Stimulated activated CD4-positive, alpha-beta T cell treated with anti-CD3 and anti-CD28 coated beads, Interleukin-2, amount 100 ng/mL, for 48 hours (primary cell): ENCODE measurements at places on chromosomes 11 and 22.

DNA sequence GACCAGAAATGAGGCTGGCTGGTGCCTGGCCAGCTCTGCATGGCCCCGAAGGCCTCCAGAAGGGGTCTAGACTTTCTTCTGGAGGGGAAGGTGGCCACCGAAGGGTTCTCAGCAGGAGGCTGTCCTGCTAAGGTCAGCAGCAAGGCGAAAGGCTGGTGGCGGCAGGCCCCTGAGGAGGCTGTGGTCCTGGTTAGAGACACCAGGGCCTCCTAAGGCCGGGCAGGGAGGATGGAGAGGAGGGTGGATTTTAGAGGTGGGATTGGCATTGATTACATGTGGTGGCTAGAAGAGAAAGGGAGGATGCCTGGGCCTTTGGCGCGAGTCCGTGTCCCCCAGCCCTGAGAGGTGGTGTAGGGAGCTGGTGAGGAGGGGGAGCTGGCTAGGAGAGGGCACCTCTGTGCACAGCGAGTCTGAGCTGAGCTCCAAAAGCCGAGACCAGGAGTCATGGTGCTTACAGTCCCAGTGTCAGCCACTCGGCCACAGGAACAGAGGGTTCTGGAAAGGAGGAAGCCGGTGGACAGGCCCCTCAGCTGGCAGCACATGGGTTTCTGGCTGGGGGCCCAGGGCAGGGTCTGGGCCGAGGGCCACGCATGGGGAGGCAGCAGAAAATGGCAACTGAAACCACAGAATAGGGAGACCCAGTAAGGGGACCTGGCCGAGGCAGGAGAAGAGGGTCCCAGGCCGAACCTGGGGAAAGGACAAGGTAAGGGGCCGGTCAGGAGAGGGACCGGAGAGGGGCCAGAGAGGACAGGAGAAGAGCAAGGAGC, 2.5 kb downstream of the FERMT3 start:
- no peak for DNase-seq

DNA sequence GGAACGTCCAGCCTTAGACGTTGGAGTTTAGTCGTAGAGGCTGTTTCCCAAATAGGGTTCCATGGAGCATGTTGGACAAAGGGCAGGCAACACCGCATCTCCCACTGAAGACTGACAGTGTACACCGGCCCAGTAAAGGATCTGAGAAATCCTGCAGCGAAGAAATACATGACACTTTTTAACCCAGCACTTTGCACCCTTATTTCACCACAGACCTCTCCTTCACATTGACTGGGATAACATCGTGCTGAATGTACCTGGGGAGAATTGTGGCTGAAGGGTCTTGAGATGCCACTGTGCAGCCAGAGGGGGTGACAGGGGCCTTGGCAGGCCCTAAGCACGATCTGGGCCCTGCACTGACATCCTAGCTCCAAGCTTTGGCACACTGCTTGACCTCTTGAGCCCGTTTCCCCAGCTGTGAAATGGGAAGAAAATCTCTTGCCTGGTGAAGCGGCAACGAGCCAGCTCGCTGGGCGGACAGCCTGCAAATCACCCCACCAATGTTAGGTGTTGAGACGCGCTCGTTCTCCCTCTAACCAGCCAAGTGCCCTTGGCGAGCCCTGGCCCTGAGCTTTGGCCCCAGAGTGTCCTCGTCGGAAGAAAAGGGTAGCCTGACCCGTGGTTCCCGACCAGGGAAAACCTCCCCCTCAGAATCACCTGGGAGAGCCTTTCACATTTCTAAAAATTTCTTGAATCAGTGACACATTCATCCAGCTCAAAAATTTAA, 13.4 kb downstream of the CD5 start:
- DNase-seq = no peak

GRCh38 chr22:47994601-47995263, 1232.3 kb downstream of the TBC1D22A start:
- no peak for DNase-seq

DNA sequence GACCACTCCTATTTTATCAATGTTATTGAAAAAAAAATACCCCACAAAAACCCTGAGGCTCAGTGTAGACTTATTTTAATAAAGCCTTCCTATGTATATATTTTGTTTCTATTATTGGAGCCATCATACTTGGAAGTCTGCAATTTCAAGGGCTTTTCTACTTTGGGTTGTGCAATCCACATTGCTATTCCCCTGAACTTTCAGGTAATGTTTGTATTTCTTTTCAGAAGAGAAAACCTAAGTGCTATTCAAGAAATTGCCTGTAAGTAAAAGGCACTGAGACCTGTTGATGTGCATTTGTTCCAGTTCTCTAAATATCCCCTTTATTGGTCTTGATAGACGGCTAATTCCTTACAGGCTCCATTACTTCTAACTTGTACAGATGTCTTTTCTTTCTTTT, 280.7 kb upstream of the RAG2 start:
- DNase-seq = no peak

DNA sequence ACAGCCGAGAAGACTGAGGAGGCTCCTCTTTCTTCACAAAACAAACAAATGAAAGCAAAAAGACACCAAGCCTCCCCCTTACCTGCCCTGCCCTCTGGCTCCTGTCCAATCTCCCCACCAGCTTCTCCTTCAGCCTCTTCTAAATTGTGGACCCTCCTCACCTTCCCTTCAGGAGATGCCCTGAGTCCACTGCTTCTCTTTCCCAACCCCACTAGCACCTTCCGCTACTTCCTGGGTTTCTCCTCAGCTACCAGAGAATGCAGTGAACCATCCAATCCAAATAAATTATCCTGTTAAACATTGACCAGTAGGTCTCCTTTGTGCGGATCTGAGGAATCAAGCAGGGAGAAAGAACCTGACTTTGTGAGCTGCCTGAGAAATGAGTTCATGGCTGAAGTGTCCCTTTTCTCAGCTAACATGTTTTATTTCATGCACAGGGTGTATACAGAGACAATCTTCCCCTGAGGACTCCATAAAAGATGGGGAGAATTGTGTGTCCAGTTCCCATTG, 63.2 kb upstream of the VPREB1 start:
- no peak for DNase-seq

- DNase-seq = no peak
Observed at GRCh38 chr22:49321477-49322055, 506.1 kb downstream of the BRD1 start.

DNA sequence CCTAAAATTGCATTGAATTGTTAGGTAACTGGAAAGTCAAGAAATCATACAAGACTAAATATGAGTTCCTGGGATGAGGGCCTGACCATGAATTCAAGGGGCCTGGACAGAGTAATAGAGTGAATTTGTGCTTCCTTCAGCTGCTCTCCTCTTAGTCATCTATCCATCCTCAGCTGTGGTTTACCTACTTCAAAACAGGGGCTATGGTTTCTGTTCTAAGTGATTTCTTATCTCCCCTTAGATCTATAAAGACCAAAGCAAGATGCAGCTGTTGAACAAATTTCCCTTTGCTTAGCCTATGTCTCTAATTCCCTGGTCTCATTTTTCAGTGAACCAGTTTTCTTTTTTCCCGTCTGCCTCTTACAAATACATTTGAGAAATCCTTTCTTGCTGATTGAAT, 428.5 kb downstream of the FAM181B start:
- no peak for DNase-seq

DNA sequence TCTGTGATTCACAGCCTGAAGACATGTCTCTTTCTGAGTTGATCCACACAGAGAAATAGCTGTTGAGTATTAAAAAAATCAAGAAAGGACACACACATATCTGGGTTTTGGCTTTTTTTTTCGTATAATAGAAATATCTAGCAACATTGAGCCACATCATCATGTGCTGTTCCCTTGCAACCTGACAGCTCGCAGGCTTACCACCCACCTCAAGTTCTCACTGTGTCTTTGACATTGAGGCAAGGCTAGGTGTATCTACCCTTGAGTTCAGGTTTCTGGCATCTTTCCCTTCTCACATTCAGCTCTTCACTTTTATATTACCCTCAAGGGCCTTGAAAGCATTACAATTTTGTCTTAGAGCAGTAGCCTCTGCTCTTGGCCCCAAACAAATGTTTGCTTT, 490.3 kb upstream of the KIRREL3 start:
- DNase-seq = no peak

- DNase-seq = no peak
Observed at GRCh38 chr22:43326331-43327156, 16.6 kb downstream of the SCUBE1 start.

- DNase-seq = no peak
Observed at GRCh38 chr11:94152678-94153065, 24.0 kb downstream of the PANX1 start.

GRCh38 chr11:96021901-96022650, 98.2 kb upstream of the MTMR2 start:
- DNase-seq = no peak

- DNase-seq = no peak
Observed at GRCh38 chr22:19810381-19811201, 44.1 kb downstream of the GNB1L start.

DNA sequence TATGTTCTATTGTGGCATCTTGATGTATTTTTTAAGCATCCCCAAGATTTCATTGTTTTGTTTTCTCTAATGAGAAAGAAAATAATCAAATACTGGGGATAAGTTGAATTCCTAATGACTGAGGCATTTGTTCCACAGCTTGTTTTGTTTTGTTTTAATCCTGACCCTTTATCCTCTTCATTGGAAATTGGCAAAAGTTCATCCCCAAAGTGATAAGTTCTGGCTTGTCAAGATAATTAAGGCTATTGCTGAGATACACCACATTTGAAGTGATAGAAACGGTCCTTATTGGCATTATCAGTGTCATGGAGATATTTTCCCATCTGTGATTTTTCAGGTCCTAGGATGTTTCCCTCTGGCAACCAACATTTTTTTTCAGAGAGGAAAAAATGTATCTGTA, 65.0 kb downstream of the SLC36A4 start:
- no peak for DNase-seq

DNA sequence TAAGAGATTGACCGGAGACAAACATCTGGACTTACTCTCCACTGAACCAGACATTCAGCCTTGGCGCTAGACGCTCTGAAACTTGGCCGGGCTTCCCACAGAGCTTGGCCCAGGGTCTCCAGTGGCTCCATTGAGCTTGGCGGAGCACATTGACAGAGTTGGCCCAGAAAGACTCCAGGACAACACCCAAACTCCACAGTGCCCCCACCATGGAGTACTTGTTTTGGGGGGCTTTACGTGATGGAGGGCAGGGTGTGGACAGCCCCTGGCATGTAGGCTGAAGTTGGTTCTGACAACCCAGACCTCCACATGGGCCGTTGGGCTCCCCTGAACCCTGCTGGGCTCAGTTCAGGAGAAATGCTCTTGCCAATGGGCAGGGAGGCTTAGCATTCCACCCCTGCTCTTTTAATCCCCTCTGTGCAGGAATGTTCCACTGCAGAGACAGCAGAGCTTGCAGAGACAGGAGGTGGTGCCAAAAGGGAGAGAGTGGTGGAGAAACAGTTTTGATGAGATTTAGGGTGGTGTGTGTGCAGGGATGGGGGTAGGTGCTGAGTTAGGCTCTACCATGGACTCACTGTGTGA, 102.4 kb upstream of the TIMP3 start:
- DNase-seq = no peak

GRCh38 chr11:92340839-92341238, 116.2 kb downstream of the FAT3 start:
- no peak for DNase-seq

- no peak for DNase-seq
Observed at GRCh38 chr11:69374110-69374945, 80.4 kb downstream of the MYEOV start.

GRCh38 chr11:11937957-11938356, 70.5 kb downstream of the DKK3 start:
- no peak for DNase-seq

DNA sequence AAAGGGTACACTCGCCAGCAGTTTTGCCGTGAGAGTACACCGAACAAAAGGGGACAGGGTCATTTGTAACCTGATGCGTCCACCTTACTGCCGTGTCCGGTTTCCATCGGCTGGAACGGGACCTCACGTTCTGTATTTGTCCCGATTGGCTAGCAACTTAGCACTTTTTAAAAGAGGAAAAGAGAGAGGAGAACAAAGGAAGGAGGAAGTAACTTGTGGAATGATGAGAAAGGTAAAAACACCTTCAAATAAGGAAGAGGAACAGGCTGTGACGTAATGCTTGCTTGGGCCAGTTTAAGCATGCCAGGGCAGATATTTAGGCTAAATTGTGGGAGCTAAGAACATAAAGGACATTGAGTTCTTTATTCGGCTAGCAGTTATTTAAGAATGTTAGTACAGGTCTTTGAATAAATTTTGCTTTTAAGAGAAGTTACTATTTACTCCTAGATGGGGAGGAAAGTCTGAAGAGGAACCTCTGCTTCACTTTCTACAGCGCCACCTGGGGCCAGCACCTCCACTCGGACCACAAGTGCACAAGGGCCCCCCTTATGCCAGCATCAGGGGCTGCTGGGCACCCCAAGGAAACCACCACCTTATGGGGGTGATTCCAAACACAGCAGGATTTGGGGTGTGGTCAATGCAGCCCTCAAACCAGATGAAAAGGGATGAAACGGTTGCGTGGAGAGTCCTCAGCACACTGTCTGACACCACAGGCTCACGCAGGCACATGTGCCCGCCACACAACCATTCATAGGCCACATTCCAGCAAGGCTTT, 5.8 kb downstream of the ARSA start:
- no peak for DNase-seq

- DNase-seq = no peak
Observed at GRCh38 chr11:134538742-134539141, 126.7 kb upstream of the B3GAT1 start.

- no peak for DNase-seq
Observed at GRCh38 chr11:126406368-126406767, 50.9 kb downstream of the ST3GAL4 start.

DNA sequence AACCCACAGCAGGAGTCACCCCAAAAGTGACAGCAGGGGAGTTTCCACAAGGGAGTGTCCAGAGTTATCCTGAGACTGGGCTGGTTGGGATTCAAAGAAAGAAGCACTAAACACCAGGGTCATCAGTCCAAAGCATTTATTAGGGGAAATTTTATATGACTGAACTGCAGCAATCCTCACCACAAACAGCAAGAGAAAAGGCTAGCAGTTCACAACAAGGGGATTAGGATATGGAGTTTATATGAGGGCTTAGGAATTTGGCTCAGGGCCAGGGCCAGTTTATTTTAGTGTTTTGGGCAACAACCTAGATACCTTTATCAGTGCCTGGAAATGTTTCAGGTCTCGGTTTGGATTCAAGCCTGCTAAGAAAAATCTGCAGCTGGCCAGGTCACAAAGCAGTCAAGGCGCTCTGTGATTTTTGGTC, 4.6 kb upstream of the TMEM126A start:
- no peak for DNase-seq

GRCh38 chr22:38739300-38740055, 16.3 kb downstream of the SUN2 start:
- no peak for DNase-seq

DNA sequence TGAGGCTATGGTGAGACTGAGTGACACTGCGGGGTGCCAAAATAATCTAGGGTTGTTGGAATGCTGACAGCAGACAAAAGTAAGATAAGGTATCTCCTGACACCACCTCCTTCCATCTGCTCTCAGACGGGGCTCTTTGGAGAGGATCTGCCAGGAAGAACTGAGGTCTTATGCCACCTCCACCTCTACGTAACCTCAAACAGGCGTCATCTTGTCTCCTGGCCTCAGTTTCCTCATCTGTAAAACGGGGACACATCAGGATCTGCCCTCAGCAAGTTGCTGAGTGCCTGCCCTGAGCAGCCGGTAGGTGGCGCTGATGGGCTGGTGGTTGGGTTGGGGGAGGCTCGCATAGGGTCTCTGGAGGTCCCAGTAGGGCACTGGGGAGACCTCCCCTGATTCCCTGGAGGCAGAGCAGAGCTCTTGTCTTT, 1.7 kb upstream of the MYEOV start:
- DNase-seq = peak; percentile 54
